ENCODE measurements at places on chromosomes 1 and 21.

DNA sequence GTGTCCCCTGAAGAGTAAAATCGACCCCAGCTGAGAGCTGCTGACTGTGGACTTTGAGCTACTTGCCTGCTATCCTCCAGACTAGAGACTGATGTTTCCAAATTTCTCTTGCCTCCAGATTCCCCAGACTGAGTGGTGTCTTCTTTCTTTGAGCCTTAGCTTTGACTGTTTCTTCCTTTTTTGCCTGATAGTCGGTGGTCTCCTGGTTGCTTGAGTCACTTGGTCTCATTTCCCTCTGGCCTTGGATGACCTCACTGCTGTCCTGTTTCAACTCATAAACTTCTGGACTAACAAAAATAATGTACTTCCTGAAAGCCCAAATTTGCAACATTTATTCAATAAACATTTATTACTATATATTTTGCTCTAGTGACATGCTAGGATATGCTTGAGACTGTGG lies 52.9 kb upstream of the DIPK1A start:
- DNase-seq: no peak

DNA sequence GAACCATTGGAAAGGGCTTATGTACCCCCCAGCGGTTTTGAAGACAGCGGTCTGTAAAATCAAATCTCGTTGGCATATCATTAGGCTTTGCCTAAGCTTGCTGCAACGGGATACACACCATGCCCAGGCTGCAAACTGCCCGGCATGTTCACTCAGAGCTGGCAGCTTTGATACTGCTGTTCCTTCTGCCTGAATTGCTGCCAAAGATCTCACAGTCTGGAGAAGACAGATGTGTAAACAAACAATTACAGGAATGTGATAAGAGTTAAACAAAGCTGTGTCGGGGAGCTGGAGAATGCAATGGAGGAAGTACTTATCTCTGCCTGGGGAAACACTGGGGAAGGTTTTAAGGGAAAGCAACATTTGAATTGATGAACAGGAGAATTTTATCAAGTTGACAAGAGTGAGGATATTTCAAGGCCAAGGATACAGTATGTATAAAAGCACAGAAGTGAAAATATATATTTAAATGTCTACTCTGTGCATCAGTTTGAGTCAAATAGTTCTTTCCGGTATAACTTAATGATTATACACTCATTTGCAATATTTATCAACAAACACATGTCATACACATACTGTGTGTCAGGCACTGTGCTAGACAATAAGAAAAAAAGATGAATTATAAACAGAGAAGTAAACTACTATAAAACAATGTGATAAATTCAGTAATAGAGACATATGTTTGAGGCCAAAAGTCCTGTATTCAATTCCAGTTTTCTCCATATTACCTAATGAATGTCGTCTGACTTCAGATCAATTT lies 29.9 kb downstream of the CHML start:
- no peak for DNase-seq

DNA sequence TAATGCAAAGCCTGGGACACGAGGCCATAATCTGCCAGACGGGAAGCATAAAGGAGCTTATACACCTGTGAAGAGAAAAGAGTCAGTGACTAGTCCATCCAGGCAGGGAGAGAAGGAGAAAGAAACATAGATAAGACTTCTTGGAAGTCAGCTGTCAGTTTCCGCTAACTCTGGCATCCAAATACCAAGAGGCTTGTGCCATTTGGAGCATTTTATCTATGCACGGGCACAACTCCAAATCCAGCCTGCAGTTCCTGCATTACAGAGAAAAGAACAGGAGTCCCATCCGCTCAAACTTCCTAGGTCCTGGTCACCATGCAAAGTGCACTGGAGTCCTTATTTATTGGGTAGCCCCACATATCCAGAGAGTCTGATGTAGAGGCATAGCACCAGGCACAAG lies 27.9 kb downstream of the SEC16B start:
- no peak for DNase-seq

DNA sequence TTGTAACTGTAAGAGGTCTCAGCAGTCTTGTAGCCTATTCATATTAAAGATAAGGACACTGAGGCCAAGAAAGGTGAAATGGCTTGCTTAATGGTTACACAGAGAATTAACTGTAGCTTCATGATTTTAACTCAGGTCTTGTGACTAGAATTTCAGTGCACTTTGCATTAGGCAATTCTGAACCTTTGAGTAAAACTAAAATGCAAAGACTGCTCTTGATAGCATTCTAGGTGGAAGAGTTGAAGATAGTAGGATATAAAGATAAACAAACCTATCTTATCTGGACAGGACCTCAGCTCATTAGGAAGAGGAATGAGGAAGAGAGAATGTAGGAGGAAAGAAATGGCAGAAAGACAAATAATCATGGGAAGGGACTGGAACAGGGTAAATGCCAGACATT lies 68.6 kb upstream of the RGL1 start:
- no peak for DNase-seq

- DNase-seq: no peak
These were observed 53.6 kb downstream of the KIAA1614 start for GRCh38 chr1:180966312-180966711.

GRCh38 chr1:223029985-223030769 lies 112.9 kb downstream of the TLR5 start:
- DNase-seq: no peak

DNA sequence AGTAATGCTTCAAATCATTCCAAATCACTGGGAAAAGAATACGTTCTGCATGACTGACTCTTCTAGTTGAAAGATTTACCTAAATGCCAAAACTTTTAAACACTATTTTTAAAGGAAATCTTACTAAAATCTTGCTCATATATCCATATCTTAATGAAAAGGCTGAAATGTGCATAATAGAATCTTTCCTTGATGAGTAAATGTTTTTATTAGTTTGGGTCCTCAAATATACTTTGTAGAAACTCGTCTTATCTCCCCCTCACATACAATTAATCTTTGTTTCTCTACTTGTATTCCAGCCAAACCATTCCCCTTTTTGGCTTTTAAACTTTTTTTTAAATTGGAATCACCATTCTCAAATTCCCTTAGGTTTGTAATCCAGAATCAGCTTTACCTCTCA lies 110.2 kb downstream of the NTNG1 start:
- no peak for DNase-seq

GRCh38 chr1:210321552-210321951 lies 7.2 kb upstream of the HHAT start:
- no peak for DNase-seq

DNA sequence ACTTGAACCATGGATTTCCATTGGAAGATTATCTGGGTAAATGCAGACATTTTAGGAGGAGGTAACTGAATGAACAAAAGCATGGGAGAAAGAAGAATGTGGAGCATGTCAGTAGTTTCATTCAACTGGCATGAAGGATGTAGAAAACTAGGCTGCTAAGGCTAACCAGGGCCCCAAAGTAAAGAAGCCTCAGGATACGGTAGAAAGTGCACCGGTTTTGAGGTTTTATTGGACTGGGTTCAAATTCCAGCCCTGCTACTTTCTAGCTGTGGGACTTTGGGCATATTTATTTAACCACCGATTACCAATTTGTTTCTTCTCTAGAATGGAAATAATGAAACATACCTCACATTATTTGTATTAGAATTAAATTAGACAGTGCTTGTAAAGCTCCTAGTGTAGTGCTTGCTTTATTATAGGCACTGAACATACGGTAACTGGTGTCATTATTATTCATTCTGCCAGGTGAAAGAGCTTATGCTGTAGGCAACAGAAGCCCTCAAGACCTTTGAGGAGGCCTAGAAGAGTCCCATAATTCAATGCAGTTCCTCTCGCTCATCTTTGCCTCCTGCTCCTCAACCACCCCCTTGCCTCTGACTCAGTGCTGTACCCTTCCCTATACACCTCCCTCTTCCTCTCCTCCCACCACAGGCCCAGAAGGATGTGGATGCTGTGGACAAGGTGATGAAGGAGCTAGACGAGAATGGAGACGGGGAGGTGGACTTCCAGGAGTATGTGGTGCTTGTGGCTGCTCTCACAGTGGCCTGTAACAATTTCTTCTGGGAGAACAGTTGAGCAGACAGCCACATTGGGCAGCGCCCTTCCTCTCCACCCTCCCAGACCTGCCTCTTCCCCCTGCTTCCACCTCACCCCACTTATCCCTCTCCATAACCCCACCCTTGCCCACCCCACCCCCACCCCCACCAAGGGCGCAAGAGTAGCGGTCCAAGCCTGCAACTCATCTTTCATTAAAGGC lies 2.5 kb upstream of the CHTOP start:
- no peak for DNase-seq

All from stimulated activated CD4-positive, alpha-beta T cell treated with anti-CD3 and anti-CD28 coated beads, Interleukin-2, amount 100 ng/mL, for 24 hours (primary cell).